ENCODE measurements at places on chromosomes 7 and 10. TPM values are rescaled to one million over a fixed set of nuclear protein-coding genes. Genes with fewer than 3 reads are reported as not detected.

DNA sequence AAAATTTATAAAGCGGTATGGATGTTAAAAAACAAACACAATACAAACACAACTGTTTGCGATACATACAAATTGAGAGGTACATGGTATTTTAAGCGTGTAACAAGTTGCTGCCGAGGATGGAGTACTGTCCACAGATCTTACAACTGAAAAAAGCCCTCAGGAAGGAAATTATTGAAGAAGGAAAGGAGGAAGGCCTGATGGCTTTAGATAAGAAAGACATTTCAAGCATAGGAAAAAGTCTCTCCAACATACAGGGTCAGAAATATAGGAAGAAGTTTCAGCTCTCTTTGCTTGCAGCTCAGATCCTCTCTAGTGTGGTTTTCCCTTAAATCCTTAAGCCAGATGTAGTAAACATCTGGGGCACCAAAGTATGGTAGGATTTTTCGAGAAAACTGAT is 25.0 kb downstream of the RBM28 start:
- peaks cover 62% of the 10 kb centered on the region for H3K36me3 ChIP-seq
- no peak for DNase-seq
- H3K27ac ChIP-seq: no peak overlapping the region
- H3K4me3 ChIP-seq: no peak overlapping the region
- no peaks in the 10 kb centered on the region for H3K27me3 ChIP-seq

GRCh38 chr10:3143791-3144434 is 28.7 kb downstream of the PITRM1 start:
- H3K27ac ChIP-seq: no peak overlapping the region
- H3K36me3 ChIP-seq: peaks cover 86% of the 10 kb centered on the region
- H3K4me3 ChIP-seq: no peak overlapping the region
- no peak for DNase-seq
- no peaks in the 10 kb centered on the region for H3K27me3 ChIP-seq

DNA sequence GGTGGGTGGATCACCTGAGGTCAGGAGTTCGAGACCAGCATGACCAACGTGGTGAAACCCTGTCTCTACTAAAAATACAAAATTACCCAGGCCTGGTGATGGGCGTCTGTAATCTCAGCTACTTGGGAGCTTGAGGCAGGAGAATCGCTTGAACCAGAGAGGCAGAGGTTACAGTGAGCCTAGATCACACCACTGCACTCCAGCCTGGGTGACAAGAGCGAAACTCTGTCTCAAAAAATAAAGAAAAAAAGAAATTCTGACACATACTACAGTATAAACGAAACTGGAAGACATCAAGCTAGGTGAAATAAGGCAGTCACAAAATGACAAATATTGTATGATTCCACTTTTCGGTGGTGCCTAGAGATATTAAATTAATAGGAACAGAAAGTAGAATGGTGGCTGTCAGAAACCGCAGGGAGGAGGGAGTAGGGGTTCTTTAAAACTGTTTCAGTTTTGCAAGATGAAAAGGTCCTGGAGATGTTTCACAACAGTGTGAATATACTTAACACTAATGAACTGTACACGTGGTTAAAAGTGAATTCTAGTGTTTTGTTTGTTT is 23.2 kb downstream of the PILRA start:
- H3K27me3 ChIP-seq: no peaks in the 10 kb centered on the region
- H3K27ac ChIP-seq: no peak overlapping the region
- H3K4me1 ChIP-seq: no peaks in the 10 kb centered on the region
- no peaks in the 10 kb centered on the region for H3K36me3 ChIP-seq
- no peak overlapping the region for H3K4me3 ChIP-seq

- DNase-seq: peak; percentile 16
- no peaks in the 10 kb centered on the region for H3K36me3 ChIP-seq
- no peaks in the 10 kb centered on the region for H3K27me3 ChIP-seq
Measured at GRCh38 chr10:78868048-78868447, 200.7 kb upstream of the ZMIZ1 start.

DNA sequence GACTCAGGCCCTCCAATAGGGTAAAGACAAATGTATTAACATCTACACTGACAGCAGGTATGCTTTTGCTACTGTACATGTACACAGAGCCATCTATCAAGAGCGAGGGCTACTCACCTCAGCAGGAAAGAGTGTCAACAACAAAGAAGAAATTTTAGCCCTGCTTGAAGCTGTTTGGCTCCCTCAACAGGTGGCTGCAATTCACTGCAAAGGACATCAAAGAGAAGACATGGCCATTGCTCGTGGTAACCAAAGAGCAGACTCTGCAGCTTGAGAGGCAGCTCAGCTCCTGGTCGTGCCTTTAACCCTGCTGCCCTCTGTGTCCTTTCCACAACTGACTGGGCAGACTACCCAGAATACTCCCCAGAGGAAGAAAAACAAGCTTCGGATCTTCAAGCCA is 5.1 kb downstream of the AKR1B15 start:
- H3K4me3 ChIP-seq: no peak overlapping the region
- DNase-seq: no peak
- no peaks in the 10 kb centered on the region for H3K4me1 ChIP-seq
- H3K36me3 ChIP-seq: no peaks in the 10 kb centered on the region

- no peaks in the 10 kb centered on the region for H3K27me3 ChIP-seq
- H3K36me3 ChIP-seq: no peaks in the 10 kb centered on the region
- DNase-seq: no peak
- H3K27ac ChIP-seq: no peak overlapping the region
Measured at GRCh38 chr7:6208573-6209328, 63.7 kb downstream of the CYTH3 start.

DNA sequence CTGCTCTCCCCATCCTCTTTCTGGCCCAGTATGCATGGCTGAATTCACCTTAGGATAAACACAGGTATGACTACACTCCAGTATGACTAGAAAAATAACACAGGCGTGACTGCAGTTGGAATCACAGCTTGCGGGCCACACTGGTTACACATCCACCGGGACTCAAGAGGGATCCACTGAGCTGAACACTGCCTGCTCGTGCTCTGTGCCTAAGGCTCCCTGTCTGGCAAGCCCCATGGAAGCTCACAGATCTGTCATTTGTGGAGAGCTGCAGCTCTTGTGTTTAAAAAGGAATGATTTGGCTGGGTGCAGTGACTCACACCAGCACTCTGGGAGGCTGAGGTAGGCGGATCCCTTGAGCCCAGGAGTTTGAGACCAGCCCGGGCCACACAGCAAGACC is 26.8 kb downstream of the VOPP1 start:
- peaks cover 6% of the 10 kb centered on the region for H3K4me1 ChIP-seq
- H3K27ac ChIP-seq: no peak overlapping the region
- no peak for DNase-seq
- H3K27me3 ChIP-seq: no peaks in the 10 kb centered on the region

The SPOCK2 gene
- total RNA-seq: 1.7 TPM

The EVX1 gene
- total RNA-seq: not detected

The ASB10 gene
- total RNA-seq: not detected

The ASZ1 gene
- total RNA-seq: not detected

The RARRES2 gene
- 149 TPM for total RNA-seq

The CCDC172 gene
- not detected for total RNA-seq
